ENCODE measurements at places on chromosomes 13 and 19.

DNA sequence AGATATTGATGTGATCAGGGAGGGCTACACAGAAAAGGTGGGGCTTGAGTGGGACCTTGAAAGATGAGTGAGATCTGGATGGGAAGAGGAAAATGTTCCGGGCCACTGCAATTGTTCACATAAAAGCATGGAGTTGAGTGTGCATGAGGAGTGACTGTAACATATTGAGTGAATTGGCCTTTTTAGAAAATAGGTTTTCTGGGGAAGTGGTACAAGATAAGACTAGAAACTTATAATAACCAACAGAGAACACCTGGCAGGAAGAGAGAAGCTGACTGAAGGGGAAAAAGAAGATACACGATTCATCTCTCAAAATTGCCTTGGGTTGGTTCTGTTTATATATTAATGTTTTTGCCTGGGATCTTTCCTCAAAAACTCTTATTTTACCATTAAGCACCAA, 32.2 kb downstream of the SLC10A2 start:
- DNase-seq, result peak; percentile 11

- no peak for DNase-seq
Observed at GRCh38 chr13:37997641-37998040, 128.1 kb upstream of the TRPC4 start.

GRCh38 chr13:60788156-60788829, 391.3 kb downstream of the TDRD3 start:
- no peak for DNase-seq

DNA sequence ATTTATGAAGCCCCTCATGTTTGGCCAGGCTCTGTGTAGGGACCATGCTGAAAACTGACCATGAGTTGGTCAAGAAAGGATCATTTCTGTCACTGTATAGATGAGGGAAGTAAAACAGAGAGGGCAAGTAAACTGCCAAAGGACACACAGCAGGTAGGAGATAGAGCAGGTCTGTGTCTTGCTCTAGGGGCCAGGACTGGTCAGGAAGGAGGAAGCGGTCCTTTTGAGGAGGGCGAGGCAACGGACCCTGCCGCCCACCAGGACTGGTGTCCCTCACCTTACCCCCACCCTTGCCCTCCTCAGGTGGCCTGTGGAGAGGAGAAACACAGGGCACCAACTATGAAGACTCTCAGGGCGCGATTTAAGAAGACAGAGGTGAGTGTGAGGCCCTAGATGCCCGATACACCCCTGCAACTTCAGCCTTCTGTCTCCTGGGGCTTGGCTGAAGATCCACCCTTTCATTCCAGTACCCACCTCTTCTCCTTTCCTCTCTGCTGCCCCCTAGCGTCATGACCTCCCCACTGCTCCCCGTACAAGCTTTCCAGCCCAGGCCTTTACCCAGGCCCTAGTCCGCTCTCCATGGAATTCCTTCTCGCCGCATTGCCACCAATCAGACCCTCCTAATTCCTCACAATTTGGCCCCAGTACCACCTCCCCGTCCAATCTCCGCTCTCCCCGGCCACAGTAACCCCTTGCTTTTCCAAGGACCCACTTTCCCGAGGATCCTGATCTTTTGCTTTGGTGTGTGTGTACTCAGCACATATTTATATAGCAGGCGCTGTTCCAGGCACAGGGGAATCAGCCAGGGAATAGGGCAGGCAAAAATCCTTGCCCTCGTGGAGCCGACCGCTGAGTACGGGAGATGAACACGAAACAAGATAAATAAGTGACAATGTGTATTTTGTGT, 3.9 kb downstream of the ANKRD24 start:
- peak; percentile 71 for DNase-seq

GRCh38 chr13:20503088-20504083, 22.3 kb downstream of the CRYL1 start:
- no peak for DNase-seq

DNA sequence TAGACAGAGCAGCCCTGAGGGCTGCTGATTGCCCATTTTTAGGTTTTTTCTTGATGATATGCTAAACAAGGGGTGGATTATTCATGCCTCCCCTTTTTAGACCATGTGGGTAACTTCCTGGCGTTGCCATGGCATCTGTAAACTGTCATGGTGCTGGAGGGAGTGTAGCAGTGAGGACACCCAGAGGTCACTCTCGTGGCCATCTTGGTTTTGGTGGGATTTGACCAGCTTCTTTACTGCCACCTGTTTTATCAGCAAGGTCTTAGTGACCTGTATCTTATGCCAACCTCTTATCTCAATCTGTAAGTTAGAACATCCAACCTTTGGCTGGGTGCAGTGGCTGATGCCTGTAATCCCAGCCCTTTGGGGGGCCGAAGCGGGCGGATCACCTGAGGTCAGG, 148.0 kb downstream of the PTPRS start:
- no peak for DNase-seq

DNA sequence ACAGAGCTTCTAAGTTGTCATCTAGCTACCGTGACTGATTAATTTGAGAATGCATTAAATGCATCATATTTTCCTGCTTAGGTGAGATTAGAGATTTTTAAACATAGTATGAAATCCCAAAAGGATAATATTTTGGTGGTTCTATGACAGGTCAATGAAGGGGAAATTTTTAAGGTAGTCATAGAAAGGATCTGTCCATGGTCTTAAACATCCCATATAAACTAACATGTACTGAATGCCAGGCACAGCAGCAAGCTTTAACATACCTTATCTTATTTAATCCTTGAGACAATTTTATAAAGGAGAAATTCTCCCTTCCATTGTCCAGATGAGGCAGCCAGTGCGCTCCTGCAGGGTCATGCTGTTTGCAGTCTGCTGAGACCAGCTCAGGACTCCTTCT, 466.0 kb downstream of the FGF14 start:
- DNase-seq, result no peak

GRCh38 chr19:42230571-42230970, 10.5 kb downstream of the ZNF526 start:
- DNase-seq, result no peak

- peak; percentile 54 for DNase-seq
Observed at GRCh38 chr19:19650331-19650730, 6.9 kb upstream of the GMIP start.

DNA sequence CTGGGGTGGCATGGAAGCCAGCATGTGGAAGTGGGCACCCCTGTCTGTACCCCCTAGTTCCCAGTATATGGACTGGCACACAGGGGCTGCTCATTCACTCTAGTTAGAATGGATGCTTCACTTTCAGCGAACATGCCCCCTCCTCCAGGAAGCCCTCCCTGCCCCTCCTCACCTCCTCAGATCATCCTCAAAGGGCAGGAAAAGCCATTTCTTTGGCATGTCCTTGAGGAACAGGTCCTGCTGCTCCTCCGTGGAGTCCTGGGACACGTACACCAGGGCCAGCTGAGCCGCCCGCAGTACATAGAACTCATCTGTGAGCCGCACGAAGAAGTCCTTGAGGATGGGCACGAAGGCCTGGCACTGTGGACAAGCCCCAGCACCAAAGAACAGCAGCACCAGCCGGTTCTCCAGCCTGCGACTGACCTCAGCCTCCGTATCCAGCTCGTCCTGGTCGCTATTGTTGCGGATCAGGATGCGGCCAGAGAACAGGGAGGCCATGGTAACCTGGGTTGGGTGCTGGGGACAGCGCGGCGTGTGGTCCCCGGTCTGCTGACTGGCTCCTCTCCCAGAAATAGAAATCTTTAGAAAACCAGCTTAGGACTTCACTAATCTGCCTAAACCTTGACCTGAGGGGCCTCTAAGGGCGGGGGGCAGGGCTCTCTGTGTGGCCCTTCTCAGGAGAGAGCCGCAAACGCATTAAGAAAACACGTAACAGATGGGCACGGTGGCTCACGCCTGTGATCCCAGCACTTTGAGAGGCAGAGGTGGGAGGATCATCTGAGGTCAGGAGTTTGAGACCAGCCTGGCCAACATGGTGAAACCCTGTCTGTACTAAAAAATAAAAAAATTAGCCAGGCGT, at the start of gene NXNL1:
Gene NXNL1 (minus strand): TSS at position 555 of the 859 bp plus-strand sequence. CDS start 57 bp downstream, at position 498.
- DNase-seq, result no peak

- no peak for DNase-seq
Observed at GRCh38 chr19:35048911-35049411, 7.4 kb downstream of the HPN start.

DNA sequence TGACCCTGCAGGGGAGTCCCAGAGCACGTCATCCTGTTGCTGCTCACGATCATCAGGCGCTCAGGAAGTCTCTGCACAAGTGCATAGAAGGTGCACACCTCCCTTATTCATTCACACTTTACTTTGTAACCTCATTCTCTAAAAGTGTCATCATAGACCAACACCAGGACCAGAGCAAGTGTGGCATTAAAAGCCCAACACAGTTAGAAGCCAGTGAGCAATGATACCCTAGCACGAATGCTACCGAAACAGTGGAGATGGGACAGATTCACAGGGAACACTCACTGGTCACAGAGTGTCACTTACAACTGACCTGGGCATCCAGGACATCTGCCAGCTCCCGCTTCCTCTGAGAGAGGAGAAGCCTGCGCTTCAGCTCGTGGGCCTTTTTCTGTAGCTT, 17.0 kb downstream of the HAUS8 start:
- DNase-seq, result no peak

GRCh38 chr13:91647361-91647990, 249.1 kb downstream of the GPC5 start:
- no peak for DNase-seq

DNA sequence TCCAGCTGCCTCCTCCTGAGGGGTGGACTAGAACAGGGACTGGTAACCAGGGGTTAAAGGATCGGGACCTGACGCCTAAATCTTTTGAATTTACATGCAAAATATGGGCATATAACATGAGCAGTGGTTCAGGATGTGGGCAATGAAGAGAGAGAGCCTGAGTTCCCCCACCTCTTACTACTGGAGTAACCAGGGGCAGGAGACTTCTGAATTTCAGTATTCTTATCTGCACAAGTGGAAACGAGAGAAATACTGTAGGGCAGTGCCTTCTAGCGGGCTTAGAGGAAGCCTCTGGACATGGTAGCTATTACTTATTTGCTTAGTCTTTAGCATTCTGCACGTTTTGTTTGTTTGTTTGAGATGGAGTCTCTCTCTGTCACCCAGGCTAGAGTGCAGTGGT, 26.3 kb downstream of the BCAT2 start:
- peak; percentile 30 for DNase-seq

DNA sequence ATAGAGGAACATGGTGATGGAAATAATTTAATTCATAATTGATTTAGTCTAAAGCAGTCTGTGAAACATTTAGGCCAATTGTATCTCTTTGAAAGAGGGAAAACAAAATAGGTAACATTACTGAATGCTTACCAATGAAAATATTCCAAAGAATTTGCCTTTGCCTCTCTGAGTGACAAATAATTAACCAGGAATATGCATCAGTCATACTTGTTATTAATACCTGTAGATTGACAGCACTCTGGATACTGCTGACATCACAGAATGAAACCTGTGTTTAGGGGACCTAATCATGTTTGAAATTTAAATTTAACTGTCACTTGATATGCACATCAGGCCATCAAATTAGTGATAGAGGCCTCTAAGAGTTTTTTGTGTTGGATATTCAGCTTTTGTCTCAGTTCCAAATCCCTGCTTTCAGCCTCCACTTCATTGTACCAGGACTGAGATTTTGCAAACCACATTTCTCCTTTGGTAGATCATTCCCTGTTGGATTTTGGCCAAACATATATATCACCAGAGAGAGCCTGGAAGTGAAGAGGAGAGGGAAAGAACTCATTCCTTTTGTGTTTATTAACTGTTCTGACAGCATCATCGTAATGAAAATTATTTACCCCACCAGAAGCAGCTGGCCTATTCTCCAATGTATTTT, 64.8 kb upstream of the KLHL1 start:
- no peak for DNase-seq

DNA sequence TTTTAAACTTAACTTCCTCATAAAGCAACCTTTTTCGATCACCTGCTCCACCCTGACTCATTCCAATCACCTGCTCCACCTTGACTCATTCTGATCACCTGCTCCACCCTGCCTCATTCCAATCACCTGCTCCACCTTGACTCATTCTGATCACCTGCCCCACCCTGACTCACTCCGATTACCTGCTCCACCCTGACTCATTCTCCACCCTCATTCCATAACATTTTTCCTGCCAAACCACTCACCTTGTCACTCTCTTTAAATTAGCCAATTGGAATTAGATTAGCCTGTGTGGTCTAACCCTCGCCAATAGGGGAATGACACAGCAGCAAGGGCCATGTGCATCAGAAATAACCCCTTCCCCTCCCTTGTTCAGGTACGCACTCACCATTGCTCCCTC, 31.9 kb upstream of the ZNF83 start:
- no peak for DNase-seq

DNA sequence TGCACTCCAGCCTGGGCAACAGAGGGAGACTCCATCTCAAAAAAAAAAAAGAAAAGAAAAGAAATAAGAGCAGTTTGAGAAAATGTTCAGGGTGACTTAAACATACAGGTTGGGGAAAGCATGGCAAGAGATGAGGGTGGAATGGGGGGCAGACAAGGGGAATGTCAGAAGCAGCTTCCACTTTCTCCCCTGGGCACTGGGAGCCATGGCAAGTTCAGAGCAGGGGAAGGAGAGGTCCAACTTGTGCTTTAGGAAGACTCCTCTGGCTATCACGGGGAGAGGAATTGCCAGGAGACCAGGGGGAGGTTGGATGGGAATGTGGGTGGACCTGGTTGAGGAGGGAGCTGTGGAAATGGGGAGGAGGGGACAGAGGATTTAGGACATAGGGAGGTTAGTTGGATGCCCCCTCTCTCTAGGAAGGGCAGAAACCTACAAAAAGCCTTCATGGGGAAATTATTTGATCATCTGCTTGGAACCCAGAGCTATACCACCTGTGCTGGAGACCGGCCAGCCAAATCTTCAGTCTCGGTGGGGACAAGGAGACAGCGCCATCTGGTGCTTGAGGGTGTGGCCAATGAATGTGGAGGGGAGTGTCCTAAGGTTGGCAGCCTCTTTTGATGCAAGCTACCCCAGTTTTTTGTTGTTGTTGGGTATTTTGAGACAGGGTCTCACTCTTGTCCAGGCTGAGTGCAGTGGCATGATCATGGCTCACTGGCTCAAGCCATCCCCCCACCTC, 7.3 kb upstream of the STRN4 start:
- peak; percentile 65 for DNase-seq

GRCh38 chr13:106161146-106161545, 374.3 kb downstream of the EFNB2 start:
- DNase-seq, result no peak

DNA sequence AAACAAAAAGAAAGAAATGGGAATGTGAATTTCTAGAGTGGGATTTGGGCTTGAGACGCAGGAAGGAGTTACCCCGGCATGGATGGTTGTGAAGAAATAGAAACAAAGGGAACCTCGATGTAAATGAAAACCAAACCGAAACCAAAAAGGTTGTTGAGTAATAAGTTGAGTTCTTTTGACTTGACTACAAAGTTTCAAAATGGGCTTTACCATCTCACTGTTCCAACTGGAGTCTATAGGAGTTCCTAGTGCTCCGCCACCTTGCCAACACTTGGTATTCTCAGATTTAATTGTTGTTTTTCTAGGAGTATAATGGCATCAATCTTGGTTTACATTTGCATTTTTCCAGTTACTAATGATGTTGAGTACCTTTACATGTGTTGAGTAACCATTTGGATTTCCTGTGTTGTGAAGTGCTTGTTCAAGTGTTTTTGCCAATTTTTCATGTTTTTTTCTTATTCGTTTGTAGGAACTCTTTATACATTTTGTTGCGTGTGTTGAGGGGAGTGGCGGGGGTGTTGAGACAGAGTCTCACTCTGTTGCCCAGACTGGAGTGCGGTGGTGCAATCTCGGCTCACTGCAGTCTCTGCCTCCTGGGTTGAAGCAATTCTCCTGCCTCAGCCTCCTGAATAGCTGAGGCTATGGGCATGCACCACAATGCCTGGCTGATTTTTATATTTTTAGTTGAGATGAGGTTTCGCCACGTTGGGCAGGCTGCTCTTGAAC, 9.2 kb downstream of the UBE2S start:
- peak; percentile 84 for DNase-seq

- no peak for DNase-seq
Observed at GRCh38 chr19:31135841-31136240, 213.4 kb downstream of the TSHZ3 start.

GRCh38 chr19:39539165-39539517, 820 bp downstream of the EID2 start:
- DNase-seq, result no peak
